ENCODE measurements at places on chromosomes 5 and 9.

DNA sequence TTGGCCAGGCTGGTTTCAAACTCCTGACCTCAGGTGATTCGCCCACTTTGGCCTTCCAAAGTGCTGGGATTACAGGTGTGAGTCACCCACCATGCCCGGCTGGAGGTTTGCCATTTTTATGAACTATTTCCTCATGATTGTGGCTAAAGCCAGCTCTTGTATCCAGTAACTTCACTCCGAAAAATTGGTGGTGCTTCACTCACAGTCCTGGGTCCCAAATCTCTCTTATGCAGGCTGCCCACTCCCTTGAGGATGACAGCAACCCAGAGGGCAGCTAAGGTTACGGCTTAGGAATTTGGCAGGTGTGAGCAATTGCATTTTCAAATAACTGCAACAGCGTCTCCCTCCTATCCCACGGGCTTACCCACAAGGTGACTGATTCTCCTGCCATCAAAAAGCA lies 23.4 kb upstream of the FUBP3 start:
- DNase-seq, result peak; percentile 28

DNA sequence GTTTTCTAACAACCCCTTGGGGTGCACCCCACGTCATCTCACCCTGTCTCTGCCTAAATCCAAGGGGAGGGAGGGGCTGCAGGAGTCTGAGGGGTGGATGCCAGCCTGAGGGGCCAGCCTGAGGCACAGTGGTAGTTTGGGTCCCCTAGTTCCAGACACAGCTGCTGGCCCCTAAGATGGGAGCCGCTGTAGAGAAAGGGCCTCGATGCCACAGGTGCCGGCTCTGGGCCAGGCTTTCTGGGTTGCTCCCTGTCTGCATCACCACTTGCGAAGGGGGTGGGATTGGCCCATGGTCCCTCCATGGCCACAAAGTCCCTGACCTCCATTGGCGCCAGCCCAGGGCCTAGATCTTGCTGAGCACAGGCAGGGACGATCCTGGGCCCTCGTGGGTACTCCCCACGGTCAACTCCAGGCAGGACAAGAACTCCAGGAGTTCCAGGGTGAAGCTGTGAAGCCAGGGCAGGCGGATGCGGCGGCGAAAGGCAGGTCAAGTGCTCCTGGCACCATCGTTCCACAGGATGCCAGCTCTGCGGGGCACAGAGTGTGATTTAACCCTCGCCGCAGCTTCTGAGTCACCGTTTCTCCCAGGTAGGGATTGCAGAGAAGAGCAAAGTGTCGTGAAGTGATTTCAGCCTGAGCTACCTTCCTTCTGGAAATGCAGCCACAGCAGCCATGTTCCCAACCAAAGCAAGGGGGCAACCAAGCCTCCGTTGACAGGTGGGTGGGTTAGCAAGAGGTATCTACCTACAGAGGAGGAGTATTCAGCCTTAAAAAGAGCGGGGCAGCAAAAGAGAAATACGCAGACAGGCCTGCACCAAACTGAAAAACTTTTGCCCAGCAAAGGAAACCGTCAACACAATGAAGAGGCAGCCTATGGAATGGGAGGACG lies 41.6 kb upstream of the EXOC3 start:
- no peak for DNase-seq

DNA sequence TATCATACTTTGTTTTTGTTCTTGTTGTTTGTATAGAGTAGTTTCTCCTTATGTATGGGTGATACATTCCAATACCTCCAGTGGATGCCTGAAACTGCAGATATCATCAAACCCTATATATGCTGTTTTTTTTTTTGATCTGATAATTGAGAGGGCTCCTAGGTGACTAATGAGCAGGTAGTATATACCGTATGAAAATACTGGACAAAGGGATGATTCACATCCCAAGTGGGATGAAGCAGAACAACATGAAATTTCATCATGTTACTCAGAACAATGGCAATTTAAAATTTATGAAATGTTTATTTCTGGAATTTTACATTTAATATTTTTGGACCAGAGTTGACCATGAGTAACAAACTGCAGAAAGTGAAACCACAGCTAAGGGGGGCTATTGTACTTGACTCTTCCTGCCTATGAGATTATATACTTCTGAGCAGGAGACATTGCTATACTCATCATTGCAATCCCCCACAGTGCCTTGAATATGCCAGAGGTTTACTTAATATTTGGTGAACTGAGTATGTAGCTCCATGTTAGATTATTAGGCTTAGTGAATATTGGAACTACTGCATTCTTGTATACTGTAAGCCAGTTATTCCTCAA lies 258.7 kb upstream of the FBXL7 start:
- no peak for DNase-seq

GRCh38 chr9:85528142-85528541 lies 213.6 kb downstream of the AGTPBP1 start:
- DNase-seq, result no peak

GRCh38 chr5:61766141-61766540 lies 434.1 kb downstream of the ZSWIM6 start:
- no peak for DNase-seq
